Sigmoid colon (tissue), 7 donors: ENCODE measurements at places on chromosomes 4 and X. TPM values are rescaled to one million over a fixed set of nuclear protein-coding genes. Genes with fewer than 3 reads are reported as not detected.
A peak's percentile ranks its signal among the peaks of the same experiment; 100 is the strongest.

- H3K27ac ChIP-seq = peak overlapping the region; percentile 90
- peaks cover 10% of the 10 kb centered on the region for H3K4me1 ChIP-seq
- no peaks in the 10 kb centered on the region for H3K27me3 ChIP-seq
- DNase-seq = no peak
- H3K4me3 ChIP-seq = peak overlapping the region; percentile 51
- H3K36me3 ChIP-seq = no peaks in the 10 kb centered on the region
Measured at GRCh38 chrX:20267607-20267930, 860 bp upstream of the RPS6KA3 start.

DNA sequence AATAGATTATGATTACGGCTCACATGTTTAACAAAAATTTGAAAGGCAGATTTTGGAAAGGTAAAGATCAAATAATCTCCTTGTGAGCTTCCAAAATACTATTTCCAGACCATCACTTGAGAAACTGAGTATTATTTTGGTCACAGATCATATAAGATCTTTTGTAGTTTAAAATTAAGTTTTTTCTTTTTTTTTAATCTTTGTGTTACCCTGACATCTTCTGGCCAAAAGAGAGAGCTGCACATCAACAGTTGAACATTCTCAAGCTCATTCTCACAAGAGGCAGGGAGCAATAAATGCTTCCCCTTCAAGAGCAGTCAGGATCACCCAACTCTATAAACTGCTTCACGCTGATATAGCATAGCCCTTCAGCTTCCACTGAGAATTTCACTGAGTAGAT is 15.9 kb downstream of the TMEM192 start:
- H3K27ac ChIP-seq = no peak overlapping the region
- H3K36me3 ChIP-seq = no peaks in the 10 kb centered on the region
- no peak for DNase-seq
- H3K27me3 ChIP-seq = no peaks in the 10 kb centered on the region
- no peaks in the 10 kb centered on the region for H3K4me1 ChIP-seq

The PNPLA4 gene
- 8.6 TPM for total RNA-seq

The SULT1E1 gene
- total RNA-seq = not detected

GRCh38 chr4:40363382-40363920 is 28.3 kb downstream of the CHRNA9 start:
- no peaks in the 10 kb centered on the region for H3K36me3 ChIP-seq
- H3K4me3 ChIP-seq = no peak overlapping the region
- no peak for DNase-seq

The ATP8A1 gene
- 19.3 TPM for total RNA-seq

The CFP gene
- 14.3 TPM for total RNA-seq

DNA sequence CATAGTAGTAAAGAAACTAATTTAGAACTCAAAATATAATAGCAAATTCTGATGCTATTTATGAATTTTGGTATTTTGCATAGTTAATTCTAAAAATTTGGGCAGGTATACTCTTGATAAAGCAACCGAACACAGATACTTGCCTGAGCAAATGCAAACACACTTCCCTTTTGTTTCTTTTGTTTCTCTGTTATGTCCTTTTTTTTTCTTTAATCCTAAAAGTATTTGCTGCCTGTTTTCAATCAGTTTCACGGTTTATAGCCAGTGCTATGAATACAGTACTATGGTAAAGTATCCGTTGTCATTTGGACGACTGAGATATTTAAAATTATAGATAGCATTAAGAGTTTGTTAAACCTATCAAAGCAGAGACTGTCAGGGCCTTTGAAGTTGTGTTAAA is 84.3 kb upstream of the HPRT1 start:
- H3K27me3 ChIP-seq = no peaks in the 10 kb centered on the region
- H3K4me1 ChIP-seq = no peaks in the 10 kb centered on the region
- H3K4me3 ChIP-seq = no peak overlapping the region
- H3K27ac ChIP-seq = no peak overlapping the region

The TCEAL9 gene
- total RNA-seq = 81.1 TPM

The SPATA18 gene
- total RNA-seq = 3.2 TPM

The OPN1LW gene
- total RNA-seq = not detected

- H3K4me1 ChIP-seq = no peaks in the 10 kb centered on the region
- DNase-seq = no peak
- H3K4me3 ChIP-seq = no peak overlapping the region
- H3K36me3 ChIP-seq = no peaks in the 10 kb centered on the region
Measured at GRCh38 chrX:56000174-56000573, 232.0 kb upstream of the KLF8 start.

DNA sequence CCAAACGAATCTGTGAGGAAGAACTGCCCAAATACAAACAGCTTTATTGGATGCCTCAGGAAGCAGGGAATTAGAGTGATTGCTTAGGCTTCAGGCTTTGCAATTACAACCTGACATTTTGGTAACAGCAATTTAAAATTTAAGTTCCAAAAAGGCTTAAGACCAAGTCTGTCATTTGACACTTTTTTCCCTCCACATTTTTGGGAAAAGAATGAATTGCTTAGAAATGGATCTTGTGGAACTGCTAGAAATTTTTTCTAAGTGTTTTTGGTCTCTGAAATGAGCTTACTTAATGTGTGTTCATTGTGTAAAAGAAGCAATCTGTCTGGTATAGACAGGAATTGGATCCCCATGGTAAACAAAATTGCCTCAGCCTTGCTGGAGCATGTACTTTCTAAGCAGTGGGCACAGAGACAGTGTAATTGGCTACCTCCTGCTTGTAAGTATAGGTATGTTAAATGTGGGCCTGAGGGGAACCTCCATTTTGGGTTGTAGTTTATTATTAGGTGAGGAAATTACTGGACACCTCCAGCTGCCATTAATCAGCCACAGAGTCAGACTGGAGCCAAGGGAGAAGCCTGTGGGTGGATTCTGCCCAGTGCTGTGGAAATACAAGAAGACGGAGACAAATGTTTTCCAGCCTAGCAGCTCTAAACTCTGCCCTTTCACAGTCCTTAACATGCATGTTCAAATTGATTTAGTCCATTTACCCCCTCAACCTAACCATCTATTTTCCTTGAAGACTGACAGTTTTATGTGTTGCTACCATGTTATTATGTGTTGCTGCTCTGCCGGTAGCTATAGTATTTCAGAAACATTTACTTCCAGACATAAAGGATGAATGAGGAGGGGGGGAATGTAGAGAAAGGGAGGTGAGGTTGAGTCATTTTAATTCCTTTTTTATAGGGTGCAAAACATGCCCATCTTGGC is 473.0 kb downstream of the SPRY1 start:
- DNase-seq = peak; percentile 69
- no peaks in the 10 kb centered on the region for H3K27me3 ChIP-seq
- H3K36me3 ChIP-seq = no peaks in the 10 kb centered on the region
- no peak overlapping the region for H3K4me3 ChIP-seq
- no peak overlapping the region for H3K27ac ChIP-seq
- peaks cover 10% of the 10 kb centered on the region for H3K4me1 ChIP-seq

DNA sequence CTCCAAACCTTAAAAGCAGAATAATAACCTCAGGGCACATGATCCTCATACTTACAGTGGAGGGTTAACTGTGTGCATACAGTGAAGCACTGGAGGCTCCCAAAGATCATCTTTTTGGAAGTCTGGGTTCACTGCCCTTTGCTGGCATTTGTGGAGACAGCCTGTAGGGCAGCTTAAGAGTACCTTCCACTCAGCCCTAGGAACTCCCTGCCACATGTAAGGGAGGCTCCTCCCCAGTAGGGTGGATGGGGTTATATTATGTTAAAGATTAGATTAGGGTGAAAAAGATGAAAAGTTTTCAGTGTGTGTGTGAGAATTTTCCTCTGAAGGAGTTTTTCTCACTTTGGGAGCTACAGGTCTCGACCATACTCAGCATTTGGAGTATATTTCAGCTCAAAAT is 388.4 kb downstream of the RAB28 start:
- H3K4me1 ChIP-seq = peaks cover 5% of the 10 kb centered on the region
- H3K27ac ChIP-seq = no peak overlapping the region
- no peak for DNase-seq
- no peaks in the 10 kb centered on the region for H3K27me3 ChIP-seq

DNA sequence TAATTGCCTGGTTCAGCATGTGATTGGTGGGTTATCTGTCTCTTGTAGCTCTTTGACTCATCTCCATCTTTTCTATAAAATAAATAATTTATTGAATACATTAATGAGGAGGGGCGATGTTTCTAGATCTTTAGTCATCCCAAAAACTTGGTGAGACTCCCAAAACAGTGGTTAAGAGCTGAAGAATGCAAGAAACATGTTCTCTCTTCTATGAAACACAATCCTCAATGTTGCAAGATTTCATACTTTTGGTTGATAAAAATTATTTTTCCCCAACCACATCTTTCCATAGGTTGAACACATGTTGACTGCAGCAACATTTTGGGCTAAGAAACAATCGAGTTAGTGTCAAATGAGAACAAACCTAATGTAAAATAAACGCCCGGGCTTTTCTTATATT is 1.2 kb upstream of the TMEM47 start:
- H3K27ac ChIP-seq = no peak overlapping the region
- no peaks in the 10 kb centered on the region for H3K4me1 ChIP-seq
- peaks cover 3% of the 10 kb centered on the region for H3K27me3 ChIP-seq
- H3K36me3 ChIP-seq = no peaks in the 10 kb centered on the region

DNA sequence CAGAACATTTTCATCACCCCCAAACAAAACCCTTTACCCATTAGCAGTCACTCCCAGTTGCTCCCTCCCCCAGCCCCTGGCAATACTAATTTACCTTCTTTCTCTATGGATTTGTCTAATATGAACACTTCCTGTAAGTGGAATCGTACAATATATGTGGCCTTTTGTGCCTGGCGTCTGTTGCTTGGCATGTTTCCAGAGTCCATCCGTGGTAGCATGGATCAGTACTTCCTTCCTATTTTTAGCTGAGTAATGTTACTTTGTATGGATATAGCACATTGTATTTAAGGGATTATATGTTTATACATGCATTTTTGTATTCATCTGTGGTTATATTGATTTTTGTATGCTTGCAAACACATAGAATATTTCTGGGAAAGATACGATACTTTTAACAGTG is 48.2 kb downstream of the PPEF1 start:
- H3K36me3 ChIP-seq = no peaks in the 10 kb centered on the region
- DNase-seq = no peak
- H3K27ac ChIP-seq = no peak overlapping the region
- H3K4me3 ChIP-seq = no peak overlapping the region
- H3K4me1 ChIP-seq = no peaks in the 10 kb centered on the region

DNA sequence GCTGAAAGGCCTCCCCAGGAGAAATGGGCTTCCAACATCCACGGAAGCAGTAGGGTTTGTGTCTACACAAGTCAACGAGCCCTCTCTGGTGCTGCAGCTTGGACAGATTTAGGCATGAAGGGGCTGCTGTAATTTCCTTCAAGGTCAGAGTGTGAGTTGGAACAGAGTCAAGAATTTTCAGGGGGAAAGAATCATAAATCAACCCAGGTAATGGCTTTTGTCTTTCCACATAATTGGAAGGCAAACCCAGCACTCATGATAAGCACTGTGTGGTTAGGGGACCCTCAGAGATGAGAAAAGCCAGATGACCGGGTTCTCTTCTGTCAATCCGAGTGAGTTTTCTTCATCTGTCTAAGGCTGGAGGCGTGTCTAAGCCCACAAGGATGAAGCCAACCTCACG is 78.6 kb upstream of the MXRA5 start:
- H3K4me3 ChIP-seq = no peak overlapping the region
- DNase-seq = no peak
- H3K4me1 ChIP-seq = no peaks in the 10 kb centered on the region
- no peaks in the 10 kb centered on the region for H3K27me3 ChIP-seq

The SLC35A2 gene
- 5.6 TPM for total RNA-seq

DNA sequence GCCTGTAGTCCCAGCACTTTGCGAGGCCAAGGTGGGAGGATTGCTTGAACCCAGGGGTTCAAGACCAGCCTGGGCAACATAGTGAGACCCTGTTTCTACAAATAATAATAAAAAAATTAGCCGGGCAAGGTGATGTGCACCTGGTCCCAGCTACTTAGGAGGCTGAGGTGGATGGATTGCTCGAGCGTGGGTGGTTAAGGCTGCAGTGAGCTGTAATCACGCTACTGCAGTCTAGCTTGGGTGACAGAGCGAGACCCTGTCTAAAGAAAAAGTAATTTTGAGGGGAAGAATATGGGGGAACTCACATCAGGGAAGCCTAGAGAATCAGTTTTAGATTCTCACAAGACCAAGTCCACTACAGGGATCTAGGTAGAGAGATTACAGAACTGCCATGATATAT is 28.9 kb upstream of the LCORL start:
- H3K4me3 ChIP-seq = no peak overlapping the region
- no peak for DNase-seq
- H3K27me3 ChIP-seq = no peaks in the 10 kb centered on the region
- H3K36me3 ChIP-seq = no peaks in the 10 kb centered on the region

GRCh38 chrX:11212741-11213140 is 80.5 kb upstream of the AMELX start:
- no peaks in the 10 kb centered on the region for H3K4me1 ChIP-seq
- no peak overlapping the region for H3K4me3 ChIP-seq

DNA sequence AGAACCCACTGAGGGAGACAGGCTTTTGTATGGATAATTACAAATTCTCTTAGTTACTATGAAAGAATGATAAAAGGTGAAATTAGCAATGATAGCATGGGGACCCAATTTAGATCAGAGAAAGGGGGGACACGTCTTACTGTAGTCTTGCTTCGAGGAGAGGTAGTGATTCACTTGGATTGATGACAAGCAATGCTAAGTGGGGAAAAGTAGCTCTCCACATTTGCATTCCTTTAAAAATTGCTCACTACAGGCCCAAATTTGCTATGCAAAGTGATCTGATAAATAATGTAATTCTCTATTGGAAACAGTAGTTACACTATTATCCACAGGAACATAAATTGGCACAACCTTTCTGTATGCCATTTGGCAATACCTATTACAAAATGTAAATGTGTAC is 42.5 kb upstream of the MAP3K15 start:
- H3K36me3 ChIP-seq = no peaks in the 10 kb centered on the region
- DNase-seq = no peak
- no peaks in the 10 kb centered on the region for H3K4me1 ChIP-seq
- H3K4me3 ChIP-seq = no peak overlapping the region
- no peak overlapping the region for H3K27ac ChIP-seq
- no peaks in the 10 kb centered on the region for H3K27me3 ChIP-seq

- peaks cover 12% of the 10 kb centered on the region for H3K4me1 ChIP-seq
- H3K4me3 ChIP-seq = no peak overlapping the region
- DNase-seq = no peak
- H3K27me3 ChIP-seq = no peaks in the 10 kb centered on the region
- H3K36me3 ChIP-seq = no peaks in the 10 kb centered on the region
Measured at GRCh38 chr4:108365551-108365950, 196.8 kb upstream of the LEF1 start.

The OTC gene
- total RNA-seq = 0.49 TPM

The UBE2A gene
- total RNA-seq = 26.7 TPM

- no peak overlapping the region for H3K27ac ChIP-seq
- no peak for DNase-seq
- H3K4me3 ChIP-seq = no peak overlapping the region
- H3K27me3 ChIP-seq = no peaks in the 10 kb centered on the region
- no peaks in the 10 kb centered on the region for H3K4me1 ChIP-seq
Measured at GRCh38 chrX:3370656-3371055, 24.2 kb upstream of the MXRA5 start.

GRCh38 chrX:14776901-14777300 is 96.0 kb downstream of the FANCB start:
- no peaks in the 10 kb centered on the region for H3K36me3 ChIP-seq
- no peaks in the 10 kb centered on the region for H3K27me3 ChIP-seq
- H3K4me3 ChIP-seq = no peak overlapping the region

The IL21 gene
- total RNA-seq = not detected
